Fibroblast of skin of back (primary cell): ENCODE measurements at places on chromosomes 12 and 14.

DNA sequence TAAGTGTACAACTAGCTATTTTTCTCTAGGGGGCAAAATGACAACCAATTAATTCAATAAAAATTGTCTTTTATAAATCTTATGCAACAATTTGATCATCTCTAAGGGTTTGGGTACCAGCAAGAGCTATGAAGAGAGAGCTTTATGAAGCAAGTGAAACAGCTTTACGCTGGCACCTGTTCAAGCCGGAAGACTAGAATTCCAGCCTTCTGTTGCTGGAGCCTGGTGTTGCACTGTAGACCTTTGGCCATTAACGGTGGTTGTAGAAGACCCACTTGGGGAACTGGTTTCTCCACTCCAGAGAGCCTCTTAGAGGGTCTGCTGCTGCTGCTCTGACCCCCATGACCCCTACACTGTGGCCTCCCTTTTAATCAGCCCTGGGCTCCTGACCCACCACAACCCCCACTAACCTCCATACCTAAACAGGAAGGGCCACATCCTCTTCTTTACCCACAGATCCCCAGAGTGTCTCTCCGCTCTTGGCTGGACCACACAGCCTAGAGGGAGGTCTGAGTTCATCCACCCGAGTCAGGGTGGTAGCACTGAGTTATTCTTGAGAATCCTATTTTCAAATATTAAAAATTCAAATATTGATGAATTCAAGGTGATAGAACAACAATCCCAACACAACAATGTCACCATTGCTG, 54.6 kb upstream of the STON2 start:
- no peak for DNase-seq

GRCh38 chr12:124030510-124030909, 57.5 kb downstream of the ZNF664 start:
- peak; percentile 98 for DNase-seq

DNA sequence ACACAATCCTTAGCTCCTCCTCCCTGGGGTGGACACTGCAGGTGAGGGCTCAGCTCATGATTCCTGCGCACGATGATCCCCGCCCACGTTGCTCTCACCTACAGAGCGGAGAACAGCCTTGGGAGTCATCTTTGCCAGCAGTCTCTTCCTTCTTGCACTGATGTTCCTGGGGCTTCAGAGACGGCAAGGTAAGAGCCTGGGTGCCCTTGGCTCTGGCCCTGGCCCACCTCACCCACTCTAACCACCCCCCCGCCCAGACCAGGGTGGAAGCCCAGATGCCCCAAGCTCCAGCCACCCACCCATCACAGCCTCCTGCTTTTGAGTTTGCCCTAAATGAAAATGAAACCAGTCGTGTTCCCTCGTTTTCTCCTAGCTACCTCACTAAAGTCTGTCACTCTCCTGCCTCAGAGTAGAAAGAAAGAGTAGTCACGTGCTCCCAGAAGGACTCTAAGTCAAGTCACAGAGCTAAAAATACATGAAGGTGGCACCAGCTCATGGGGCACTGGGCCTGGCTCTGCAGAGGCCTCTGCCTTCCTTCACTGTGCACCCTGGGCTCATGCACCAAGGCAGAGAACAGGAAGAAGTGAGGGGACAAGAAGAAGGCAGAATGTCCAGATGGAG, 9.0 kb downstream of the TAPBPL start:
- no peak for DNase-seq

DNA sequence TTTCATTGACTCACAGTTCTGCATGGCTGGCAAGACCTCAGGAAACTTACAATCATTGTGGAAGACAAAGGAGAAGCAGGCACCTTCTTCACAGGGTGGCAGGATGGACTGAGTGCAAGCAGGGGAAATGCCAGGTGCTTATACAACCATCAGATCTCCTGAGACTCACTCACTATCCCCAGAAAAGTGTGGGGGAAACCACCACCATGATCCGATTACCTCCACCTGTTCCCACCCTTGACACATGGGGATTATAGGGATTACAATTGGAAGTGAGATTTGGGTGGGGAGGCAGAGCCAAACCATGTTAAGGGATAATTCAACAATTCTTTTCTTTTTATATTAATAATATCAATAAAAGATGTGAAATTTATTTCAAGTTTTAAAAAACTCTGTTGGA, 34.1 kb downstream of the CNTN1 start:
- DNase-seq: no peak

GRCh38 chr14:88017535-88017934, 12.6 kb downstream of the GPR65 start:
- no peak for DNase-seq

DNA sequence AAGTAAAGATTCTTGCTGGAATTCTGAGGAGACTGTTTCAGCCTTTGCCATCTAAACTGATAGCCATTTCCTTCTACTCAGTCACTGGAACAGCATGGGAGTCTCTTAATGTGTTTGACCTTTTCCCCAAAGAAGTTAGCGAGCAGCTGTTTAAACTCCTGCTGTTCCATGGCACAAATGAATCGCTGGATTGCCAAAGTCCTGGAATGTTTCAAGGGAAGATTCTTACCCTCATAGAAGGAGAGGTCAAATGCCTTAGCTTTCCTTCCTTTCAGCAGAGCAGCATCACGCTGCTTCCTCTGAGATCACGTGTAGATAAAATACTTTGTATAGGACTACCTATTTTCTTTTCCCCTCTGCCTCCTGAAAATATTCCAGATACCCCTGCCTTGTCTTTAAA, 10.5 kb upstream of the NR2C1 start:
- peak; percentile 31 for DNase-seq
